Kidney tubule cell (primary cell): ENCODE measurements at places on chromosomes 6 and 20.

DNA sequence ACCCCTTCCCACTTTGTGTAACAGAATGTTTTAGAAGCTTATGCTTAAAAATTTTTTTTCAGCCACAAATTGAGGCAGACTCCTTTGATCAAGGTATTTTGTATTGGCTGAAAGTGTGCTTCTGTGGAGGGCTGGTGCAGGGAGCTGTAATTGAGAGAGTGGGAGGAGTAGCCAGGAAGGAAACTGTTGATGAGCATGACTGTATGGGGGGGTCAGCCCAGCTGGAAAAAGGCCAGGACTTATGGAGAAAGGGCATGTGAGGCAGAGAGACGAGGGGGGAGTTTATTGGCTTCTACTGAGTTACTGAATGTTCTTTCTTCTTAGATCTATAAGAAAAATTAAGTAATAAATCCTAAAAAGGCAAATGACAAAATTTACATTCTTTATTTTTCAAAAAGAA, 13.4 kb downstream of the RFPL4B start:
- DNase-seq: no peak

DNA sequence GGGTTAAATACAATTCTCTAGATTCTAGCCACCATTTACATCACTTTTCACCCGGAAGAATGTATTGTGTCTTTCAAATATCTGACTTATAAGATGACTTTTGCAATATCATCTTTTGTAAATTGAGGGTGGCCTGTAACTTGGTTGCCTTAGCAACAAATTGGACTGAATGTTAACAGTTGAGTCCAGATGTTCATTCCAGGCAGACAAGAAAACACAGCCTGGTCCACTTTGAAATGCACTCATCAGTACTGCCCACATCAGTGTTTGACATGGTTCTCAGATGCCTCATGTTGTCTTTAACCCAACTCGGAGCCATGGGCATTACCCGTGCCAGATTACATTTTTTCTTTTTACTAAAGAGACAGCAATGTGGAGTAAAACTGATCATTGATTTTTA, 781.6 kb upstream of the CHD6 start:
- no peak for DNase-seq

GRCh38 chr20:19697415-19697814, 60.6 kb upstream of the RIN2 start:
- DNase-seq: no peak

DNA sequence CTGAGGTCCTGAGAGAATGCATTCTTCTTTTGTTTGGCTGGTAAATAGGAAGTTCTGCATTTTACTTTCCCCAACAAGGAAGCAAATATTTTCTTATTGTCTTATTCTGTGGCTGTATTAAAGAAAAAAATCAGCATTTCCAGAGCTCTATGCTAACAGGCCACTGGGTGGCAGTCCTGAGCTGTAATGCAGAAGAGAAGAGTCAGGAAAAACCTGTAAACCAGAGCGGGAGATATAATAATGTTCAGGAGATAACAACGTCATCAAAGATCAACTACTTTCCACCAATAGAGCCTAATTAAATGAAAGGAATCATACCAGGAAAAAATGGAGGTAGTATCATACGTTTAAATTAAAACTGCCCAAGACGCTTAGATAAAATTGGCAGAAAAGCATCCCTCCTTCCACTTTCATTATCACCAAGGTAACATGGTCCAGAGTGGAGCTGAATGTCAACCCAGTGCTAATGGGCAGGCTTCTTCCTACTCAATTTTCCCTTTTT, 55.6 kb upstream of the CARMIL1 start:
- peak; percentile 72 for DNase-seq

DNA sequence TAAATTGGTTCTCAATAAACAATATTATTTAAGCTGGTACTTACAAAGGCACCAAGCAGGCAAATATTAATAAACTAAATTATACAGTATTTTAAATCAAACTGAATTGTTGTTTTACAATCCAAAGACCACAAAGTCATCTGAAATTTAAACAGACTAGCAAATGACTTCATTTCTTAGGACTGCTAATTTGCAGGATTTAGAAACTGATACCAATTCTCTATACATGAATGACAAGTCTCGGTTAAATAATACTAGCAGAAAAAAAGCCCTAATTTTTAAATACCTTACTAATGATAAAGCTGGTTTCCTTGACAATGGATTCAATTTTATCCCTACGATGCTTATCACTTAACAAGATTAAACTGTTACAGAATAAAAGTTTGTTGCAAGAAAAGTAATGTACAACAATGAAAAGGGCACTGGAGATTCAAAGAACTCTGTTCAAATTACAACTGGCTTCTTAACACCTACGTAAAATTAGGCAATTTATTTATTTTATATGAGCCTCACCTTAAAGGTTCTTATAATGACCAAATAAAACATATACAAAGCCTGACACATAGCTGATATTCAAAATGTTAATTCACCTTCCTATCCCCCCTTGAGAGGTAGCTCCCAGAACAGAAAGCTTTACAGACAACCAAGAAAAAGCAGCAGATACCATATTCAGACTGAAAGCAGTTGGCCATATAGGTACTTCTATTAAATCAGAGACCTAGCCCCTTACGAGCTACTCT, 33.1 kb downstream of the HBS1L start:
- no peak for DNase-seq
